Breast epithelium (tissue), 4 donors: ENCODE measurements at places on chromosomes 11 and 22. TPM values are rescaled to one million over a fixed set of nuclear protein-coding genes. Genes with fewer than 3 reads are reported as not detected.

GRCh38 chr22:22118987-22119386, 125.6 kb upstream of the VPREB1 start:
- DNase-seq: no peak

- no peak for DNase-seq
These were observed 226.8 kb downstream of the AASDHPPT start for GRCh38 chr11:106304274-106304673.

GRCh38 chr11:1073851-1074243, 827 bp upstream of the MUC2 start:
- peak; percentile 43 for DNase-seq

DNA sequence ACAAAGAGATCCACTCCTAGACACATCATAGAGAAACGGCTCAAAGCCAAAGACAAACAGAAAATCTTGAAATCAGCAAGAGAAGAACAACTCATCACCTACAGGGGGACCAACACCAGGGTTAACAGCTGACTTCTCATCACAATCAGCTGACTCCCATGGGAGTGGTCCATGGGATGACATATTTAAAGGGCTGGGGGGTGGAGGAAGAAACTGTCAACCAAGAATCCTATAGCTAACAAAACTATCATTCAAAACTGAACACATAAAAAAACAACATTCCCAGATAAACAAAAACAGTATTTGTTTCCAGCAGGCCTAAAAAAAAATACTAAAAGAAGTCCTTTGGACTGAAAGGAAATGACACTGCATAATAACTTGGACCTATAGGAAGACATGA, 86.7 kb downstream of the APOL5 start:
- no peak for DNase-seq

- DNase-seq: peak; percentile 76
These were observed 13.5 kb upstream of the TMA7B start for GRCh38 chr22:39946503-39947219.

GRCh38 chr11:6094186-6094585, 13.3 kb upstream of the OR56B4 start:
- no peak for DNase-seq

DNA sequence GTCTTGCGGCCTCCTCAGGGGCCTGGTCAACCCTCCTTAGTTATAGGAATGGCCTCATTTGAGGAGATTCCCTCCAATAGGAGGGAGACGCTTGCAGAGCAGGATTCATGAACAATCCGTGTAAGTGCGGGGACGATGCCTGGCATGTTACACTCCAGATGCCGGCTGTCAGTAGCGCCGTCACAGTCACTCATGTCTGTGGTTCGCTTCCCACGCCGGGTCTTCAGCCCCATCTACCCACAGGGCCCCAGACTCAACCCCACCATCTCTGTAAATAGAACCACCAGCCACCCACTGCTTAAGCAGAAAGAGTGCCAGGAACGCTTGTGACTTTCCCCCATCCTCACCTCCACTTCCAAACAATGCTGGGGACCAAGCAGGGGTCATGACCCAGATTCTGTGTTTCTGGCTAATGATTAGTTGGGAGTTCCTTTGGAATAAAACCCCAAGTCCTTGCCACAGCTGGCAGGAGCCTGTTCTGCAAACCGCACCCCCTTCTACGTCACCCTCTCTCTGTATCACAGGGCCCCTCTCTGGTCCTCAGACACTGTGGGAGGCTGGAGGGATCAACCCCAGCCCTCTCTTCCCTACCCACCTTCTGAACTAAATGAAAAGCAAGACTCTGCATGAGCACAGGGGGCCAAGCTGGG, 38.8 kb upstream of the TOLLIP start:
- no peak for DNase-seq

DNA sequence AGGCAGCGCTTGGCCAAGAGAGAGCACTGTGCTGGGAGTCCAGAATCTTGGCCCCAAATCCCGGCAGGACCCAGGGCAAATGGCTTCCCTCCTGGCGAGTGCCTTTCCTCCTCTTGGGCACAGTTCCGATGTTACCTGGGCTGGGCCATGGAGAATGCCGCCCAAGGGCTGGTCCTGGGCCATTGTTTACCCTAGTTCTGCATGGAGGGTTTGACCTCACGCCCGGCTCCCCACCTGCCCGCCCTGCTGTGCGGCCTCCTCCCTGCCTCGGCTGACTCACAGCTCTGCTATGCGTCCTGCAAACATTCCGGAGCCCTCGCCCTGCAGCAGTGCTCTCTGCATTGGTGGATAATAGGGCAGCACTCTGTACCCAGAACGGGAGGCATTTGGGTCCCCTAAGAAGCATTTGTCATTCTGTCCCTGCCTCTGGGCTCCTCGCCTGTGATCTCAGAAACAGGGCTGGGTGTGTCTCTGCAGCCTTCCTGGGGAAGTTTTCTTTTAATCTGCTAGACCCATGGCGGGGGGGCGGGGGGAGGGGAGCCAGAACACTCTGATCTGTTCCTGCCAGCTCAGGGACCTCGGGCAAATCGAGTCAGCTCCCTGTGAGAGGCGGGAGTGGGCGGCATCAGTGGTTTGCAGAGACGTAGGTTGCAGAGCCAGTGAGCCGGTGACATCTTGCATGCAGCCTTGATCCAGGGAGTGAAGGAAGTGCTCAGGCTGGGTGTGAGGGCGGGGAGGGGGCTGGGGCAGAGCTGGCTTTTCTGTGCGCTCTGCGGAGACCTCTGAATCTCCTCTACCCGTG, 32.9 kb upstream of the SMIM38 start:
- peak; percentile 91 for DNase-seq

- no peak for DNase-seq
These were observed 16.4 kb downstream of the SLN start for GRCh38 chr11:107695446-107695845.

GRCh38 chr22:27994481-27995331, 75.7 kb upstream of the PITPNB start:
- DNase-seq: no peak

DNA sequence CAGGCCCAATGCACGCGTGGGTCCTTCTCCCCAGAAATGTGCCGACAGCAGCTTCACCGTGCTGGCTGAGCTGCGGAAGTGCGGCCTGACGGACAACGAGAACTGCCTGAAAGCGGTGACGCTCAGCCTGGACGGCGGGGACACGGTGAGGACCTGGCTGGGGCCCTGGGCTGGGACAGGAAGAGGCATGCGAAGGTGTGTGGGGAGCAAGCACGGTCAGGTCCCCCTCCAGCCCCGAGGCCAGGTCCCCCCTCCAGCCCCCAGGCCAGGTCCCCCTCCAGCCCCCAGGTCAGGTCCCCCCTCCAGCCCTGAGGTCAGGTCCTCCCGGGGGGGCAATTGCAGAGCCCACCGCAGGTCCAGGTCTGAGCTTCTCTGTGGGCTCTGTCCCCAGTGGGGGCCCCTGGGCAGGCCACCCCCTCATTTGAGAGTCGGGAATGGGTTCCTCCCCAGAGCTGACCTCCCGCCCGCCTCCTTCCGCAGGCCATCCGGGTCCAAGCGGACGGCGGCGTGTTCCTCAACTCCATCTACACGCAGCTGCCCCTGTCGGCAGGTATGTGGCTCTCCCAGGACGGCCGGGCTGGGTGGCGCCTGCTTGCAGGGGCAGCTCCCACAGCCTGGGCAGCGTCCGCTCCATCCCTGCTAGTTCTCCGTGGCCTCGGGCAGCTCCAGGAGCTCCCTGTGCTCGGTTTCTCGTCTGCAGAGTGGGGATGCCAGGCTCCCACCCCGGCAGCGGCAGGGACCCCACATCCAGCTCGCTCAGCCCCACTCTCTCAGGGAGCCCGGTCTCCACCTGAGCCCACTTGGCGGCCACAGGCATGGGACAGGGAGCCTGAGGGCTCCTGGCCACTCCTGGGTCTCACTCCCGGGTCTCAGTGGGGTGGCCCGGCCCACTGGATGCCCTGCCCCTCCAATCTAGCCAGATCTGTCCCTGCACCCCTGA, 7.9 kb downstream of the MUC5B start:
- no peak for DNase-seq

GRCh38 chr22:44625981-44626687, 75.9 kb upstream of the PRR5 start:
- DNase-seq: peak; percentile 42

- DNase-seq: no peak
These were observed 55.6 kb downstream of the ARHGEF12 start for GRCh38 chr11:120391854-120392253.

DNA sequence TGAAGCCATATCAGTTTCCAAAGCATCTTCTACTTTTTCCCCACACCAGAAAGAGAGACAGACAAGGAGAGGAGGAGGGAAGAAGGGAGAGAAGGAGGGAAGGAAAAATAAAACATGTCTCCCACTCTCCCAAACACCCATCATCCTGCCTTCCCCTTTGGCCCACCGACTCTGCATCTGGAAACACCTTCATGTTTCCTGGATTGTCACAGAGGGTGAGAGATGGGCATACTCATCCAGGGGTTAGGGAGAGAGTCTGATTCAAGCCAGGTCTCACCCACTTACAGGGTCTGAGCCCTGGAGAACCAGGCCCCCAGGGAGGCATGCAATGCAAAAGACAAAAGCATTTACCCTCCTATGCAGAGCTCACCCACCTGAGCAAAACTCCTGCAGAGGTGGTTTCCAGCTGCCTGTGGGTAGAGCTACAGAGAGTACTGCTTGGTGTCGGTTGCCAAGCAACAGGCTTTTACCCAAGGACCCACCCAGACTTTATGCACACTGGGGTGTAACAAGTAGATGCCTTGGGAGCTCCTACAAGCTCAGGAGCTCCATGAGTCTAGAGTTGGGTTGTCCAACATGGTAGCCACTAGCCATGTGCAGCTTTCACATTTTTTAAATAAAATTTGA, 33.4 kb downstream of the MN1 start:
- DNase-seq: no peak

DNA sequence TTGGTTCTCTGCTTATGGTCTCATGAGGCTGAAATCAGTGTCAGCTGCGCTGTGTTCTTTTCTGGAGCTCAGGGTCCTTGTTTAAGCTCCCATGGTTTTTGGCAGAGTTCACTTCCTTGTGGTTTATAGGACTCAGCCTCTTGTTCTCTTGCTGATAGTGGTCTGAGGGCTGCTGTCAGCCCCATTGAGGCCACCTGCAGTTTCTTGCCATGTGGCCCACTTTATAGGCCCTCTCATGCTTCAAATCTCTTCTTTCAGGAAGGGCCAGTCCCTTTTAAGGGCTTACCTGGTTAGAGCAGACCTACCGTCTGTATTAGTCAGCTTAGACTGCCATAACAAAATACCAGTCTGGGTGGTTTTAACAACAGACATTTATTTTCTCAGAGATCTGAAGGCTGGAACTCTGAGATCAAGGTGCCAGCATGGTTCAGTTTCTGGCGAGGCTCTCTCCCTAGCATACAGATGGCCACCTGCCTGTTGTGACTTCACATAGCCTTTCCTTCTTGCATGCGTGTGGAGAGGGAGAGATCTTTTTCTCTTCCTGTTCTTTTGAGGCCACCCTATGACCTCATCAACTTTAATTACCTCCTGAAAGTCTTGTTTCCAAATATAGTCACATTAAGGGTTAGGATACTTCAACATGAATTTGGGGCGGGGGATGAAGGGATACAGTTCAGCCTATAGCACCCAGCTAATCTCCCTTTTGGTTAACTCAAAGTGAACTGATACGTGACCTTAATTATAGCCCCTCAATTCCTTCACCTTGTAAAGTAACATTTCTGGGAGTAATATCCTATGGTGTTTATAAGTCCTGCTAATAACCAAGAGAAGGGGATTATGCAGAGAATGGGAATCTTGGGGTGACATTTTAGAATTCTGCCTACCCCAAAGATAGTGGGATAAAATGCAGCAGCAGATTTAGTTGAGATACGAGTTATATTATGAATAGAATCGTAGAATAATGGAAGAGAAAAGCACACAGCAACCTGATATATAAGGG, 131.8 kb downstream of the UVRAG start:
- no peak for DNase-seq

DNA sequence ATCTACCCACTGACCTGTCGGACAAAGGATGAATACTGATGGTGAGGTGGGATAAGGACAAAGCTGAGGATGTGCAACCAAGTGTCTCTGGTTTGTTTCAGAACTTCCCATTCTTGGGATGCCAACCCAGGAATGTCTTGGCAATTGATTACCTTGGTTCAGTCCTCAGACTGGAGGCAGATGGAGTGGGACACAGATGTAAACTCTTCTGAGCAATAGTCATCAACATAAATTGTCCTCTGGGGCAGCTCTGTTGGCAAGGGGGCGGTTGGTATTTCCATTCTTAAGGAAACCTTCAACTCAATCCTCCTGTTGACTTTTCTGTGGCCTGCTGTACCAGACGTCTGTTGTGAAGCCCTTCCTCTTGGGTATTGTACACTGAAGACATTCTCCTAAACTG, 6.8 kb downstream of the ABTB2 start:
- no peak for DNase-seq

- DNase-seq: no peak
These were observed 1.3 kb upstream of the INSC start for GRCh38 chr11:15113381-15113780.

DNA sequence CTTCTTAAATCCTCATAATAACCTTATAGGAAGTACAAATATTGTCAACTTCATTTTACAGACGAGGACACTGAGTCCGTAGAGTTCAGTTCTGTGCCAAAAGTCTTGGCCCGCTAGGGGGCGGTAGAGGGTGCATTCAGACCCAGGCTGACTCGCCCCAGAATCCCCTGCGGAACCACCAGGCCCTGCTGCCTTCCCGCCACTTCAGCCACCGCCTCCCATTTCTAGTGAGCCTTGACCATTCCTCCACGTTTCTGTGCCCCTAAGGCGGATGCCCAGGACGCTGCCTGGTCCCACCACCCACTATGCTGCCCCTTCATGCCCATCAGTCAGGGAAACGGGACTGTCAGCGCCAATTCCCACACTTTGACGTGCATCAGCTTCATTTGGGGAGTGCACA, 19.1 kb downstream of the SYT13 start:
- DNase-seq: no peak

DNA sequence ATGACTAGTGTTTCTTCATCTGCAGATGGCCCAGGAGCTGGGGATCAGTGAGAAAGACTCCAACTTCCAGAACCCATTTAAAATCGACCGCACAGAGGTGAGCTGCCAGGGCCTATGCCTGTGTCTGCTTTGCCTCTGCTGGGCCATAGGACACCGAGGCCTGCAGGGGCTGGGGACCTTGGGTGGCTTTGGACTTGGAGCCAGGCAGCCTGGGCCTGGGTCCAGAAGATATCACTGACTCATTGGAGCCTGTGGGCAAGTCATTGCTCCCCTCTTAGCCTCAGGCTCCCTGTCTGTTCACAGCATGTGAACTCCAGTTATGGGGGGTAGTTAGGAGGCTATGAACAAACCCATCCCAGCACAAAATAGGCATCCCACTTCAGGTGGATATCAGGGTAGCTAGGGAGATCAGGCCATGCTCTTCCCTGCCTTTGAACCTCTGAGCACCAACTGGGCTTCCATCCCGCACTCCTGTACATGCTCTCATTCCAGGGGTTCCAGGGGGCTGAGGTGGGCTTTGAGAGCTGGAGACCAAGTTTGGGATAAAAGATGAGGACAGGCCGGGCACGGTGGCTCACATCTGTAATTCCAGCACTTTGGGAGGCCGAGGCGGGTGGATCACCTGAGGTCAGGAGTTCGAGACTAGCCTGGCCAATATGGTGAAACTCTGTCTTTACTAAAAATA, 13.4 kb downstream of the CCDC134 start:
- no peak for DNase-seq

GRCh38 chr22:38056969-38057891, at the start of gene PICK1:
Gene PICK1, plus strand, starts transcription at chr22:38057404. Its CDS starts 406 bp downstream, at chr22:38057810.
- DNase-seq: peak; percentile 96

RAB36 gene
- total RNA-seq: 4.8 TPM

FAM83F gene
- 4.5 TPM for total RNA-seq

ACER3 gene
- total RNA-seq: 35.2 TPM

PTGDR2 gene
- total RNA-seq: 0.59 TPM
